ENCODE measurements at places on chromosomes 2 and 18. TPM values are rescaled to one million over a fixed set of nuclear protein-coding genes. Genes with fewer than 3 reads are reported as not detected.

Gene SH3YL1
- 49.3 TPM for total RNA-seq

Gene COPS9
- 62.0 TPM for total RNA-seq

Gene GCG
- total RNA-seq = not detected

Gene GPR17
- not detected for total RNA-seq

Gene CYBRD1
- 497 TPM for total RNA-seq

Gene LYPD6
- 0.33 TPM for total RNA-seq

Gene MALL
- total RNA-seq = 39.9 TPM

All from smooth muscle cell of trachea (primary cell).